Muscle of back (tissue), 13 donors: ENCODE measurements at places on chromosomes 12 and 14.

GRCh38 chr14:106877517-106877916, 1351.1 kb downstream of the TMEM121 start:
- DNase-seq, result no peak

DNA sequence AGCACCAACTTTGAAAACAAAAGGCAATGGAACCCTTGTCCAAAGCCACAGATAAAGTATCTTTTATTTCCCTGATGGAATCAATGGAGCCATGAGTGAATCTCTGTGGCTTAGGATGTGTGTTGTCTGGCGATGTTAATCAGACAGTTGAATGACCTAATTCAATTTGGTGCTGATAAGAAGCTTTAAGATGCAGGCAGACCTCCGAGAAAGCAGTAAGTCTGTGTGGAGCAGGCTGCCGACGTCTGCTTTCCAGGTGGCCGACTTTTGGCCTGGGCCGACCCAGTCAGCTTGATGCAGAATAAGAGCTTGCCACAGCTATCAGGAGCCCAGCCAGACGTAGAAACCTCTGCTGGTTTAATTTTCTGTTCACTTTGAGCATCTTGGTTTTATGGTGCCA, 21.1 kb upstream of the TMEM132C start:
- DNase-seq, result no peak

DNA sequence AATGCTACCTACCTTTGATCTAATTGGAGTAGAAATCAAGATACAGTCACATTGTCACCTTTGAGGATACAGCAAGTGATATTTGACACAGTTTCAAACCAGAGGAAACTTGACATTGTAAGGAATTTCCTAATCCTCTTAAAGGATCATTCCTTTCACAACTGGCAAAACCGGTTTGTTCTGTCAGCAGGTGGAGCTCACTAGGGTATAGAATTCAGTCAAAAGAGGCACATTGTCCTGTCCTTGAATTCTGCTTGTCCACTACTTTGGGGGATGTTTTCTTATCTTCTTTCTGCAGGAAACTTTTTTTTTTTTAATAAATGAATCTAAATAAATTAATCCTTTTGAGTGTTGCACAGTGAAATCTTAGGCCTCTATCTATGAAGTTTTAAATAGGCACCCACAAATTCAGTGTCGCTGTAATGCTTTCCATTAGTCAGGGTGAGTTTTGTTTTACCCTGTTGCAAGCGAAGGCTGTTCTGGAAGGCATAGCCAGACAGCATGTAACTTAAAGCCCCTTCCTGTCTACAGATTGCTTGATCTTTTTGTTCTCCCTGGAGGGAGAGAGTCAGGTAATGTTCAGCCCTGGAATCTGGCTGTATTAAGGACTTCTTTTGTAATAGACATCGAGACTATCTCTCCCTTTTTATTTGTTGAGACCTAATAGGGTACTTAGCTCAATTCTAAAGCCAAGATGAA, 285.0 kb upstream of the RGS6 start:
- DNase-seq, result no peak

DNA sequence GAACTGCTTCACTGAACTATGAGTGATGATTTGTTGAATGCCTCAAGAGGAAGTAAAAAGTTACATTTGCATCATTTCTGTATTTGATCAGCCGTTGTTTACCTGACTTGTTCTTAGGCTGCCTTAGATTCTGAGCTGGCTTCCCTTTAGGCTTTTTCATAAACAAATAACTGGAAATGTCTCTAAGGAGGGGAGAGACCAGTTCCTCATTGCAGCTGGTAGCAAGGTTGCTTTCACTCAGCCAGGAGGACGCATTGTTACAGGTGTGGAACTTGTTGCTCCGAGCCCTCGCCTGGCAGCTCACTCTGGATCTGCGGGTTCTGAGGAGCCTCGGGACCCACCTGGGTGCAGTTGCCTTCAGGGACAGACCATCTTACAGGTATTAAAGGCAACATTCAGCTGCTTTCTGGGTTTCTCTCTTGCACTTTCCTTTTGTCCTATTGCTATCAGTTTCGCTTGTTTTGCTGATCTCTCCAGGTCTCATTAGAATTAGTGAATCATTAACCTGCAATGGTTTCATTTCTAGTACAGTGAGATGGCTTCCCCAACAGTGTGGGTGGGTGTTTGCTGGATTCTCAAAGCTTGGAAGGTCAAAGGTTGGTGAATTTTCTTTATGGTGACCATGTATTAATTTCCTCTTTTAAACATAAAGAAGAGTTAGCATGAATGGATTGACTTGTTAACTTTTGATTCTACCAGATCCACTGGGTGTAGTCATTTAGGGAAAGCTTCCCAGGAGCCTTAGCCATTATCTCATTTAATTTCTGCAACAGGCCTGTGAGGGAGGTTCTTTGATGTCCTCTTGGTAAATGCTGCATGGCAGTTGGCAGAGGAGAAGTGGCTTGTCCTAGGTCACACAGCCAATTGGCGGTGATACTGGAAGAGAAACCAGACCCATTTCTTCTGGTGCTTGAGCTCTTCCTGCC, at the start of gene PLEKHG7:
Gene PLEKHG7 (plus strand): TSS at position 236 of the 926 bp plus-strand sequence. CDS start 3,643 bp downstream, outside the sequence.
- DNase-seq, result no peak

GRCh38 chr12:103586791-103587370, at the start of gene STAB2:
STAB2 (plus strand) TSS chr12:103587273; CDS start chr12:103587477, 204 bp downstream.
- no peak for DNase-seq

GRCh38 chr12:5391653-5392052, 40.3 kb upstream of the NTF3 start:
- DNase-seq, result no peak

- no peak for DNase-seq
These were observed 9.0 kb upstream of the SFSWAP start for GRCh38 chr12:131701705-131702572.

DNA sequence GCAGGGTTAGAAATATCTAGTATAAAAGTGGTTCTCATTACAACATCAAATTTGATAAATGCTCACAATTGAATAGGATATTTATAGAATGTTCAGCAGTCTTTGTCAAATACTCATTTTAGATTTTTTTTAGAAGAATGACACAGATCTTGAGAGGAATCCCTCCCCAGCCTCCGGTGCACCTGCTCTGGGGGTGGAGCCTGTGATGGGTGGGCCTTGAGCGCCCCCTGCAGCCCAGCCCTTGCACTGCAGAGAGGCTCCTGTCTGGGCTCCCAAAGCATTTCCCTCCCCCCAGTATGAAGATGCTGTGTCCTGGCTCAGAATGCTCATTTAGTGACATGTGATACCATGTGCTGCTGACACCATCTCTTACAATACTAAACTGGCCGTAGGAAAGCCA, 792.3 kb downstream of the TMEM121 start:
- no peak for DNase-seq

DNA sequence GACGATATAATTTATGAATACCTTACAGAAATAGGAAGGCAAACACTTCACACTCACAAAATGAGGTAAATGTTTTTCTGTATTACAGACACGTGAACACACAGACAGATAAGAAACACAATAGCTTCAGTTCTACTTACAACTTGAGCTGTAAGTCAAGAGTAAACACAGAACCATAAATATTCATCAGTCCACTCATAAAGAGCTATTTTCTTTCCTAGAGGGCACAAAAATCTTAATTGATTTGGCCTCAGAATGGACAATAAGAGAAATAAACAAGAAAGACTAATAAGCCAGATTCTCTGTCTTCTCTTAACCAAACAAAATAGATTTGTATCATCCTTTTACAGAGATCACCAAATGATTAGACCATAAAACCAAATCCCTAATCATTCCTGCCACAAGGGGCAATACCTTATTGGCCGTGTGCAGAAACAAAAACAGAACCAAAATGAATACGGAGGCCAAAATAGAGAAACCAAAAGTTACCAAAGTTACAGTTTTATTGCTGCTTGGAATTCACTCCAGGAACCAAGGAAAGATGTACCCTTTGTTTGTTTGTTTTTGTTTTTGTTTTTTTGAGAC, 38.1 kb upstream of the GARIN2 start:
- no peak for DNase-seq

GRCh38 chr12:59452259-59452658, 143.6 kb upstream of the SLC16A7 start:
- no peak for DNase-seq

- DNase-seq, result no peak
These were observed 448.8 kb upstream of the CCDC196 start for GRCh38 chr14:66037361-66037760.

GRCh38 chr14:39426605-39427004, 5.6 kb downstream of the FBXO33 start:
- DNase-seq, result peak; percentile 32

GRCh38 chr14:83913476-83913875, 1616.5 kb upstream of the FLRT2 start:
- no peak for DNase-seq

DNA sequence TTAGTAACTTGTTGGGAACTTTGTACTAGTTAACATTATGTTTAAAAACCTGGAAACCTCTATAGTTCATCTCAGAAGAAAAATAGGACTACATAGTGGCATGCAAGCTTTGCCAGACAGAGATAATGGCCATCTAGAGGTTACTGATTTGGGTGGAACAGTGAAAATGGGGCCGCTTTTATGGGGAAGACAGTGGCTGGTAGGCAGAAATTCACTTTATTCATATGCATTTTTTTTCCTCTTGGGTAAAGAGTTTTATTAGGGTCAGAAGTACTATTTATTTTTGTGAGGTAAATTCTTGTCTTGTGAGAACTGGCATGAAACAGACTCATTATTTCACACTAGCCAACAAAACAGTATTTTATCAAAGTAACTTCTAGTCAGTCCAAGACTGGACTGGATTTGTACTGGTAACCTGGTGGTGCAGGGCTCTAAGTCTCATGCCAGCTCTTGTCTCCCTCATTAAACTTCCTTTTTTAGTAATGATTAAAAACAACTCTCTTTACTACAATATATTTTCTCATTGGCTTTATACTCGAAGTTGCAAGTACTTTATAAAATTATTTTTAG, 345.8 kb downstream of the RAD51B start:
- no peak for DNase-seq

- no peak for DNase-seq
These were observed 8.1 kb upstream of the TEX22 start for GRCh38 chr14:105389976-105390848.

DNA sequence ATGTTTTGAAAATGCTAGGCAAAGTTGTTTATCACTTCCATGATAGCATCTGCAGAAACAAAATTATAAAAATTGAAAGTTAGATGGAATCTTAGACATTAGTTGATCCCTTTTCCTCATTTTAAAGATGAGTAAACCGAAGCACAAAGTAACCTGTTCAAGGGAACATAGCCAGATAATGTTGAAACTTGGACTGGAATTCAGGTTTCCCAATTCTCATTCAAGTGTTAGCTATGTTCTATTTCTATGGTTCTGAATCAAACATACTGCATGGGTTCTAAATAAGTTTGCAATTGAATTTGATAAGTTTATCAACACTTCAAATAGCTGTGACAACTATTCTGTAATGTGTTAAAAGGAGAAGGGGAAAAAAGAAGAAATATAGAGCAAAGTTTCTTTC, 122.4 kb upstream of the SOX5 start:
- no peak for DNase-seq

DNA sequence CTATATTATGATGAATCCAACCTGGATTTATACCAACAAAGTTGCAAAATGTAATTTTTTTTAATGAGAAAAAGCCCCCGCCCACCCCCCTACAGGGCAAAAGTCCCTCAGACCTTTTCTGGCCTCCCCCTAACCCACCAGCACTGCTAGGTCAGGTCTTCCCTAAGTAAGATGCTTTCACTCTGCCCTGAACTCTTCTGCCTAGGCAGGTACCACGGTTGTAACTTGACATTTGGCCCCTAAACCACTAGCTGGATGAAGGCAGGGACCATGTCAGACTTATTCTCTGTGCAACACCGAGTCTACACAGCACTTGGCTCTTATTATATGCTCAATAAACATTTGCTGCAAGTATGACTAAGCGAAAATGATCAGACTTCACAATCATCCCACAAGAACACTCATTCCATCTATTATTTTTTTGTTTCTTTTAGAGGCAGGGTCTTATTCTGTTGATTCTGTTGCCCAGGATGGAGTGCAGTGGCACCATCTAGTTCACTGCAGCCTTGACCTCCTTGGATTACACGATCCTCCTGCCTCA, 63.2 kb downstream of the SPRING1 start:
- DNase-seq, result no peak

GRCh38 chr14:76695263-76695920, 65.9 kb upstream of the VASH1 start:
- no peak for DNase-seq

GRCh38 chr14:24958271-24958670, 91.7 kb downstream of the STXBP6 start:
- no peak for DNase-seq

DNA sequence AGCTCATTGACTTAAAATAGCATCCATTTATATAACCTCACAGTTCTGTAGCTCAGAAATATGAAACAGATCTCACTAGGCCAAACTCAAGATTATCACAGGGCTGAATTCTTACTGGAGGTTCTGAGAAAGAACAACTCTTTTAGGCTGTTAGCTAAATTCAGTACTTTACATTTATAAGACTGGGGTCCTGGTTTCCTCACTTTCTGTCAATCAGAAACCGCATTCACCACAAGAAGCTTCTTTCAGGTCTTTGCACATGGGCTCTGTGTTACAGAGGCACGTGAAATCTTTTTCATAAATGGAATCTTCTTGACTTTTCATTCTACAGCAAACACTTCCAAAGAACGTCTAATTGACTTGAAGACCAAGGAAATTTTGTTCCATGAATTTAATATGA, 876.3 kb upstream of the FOXG1 start:
- no peak for DNase-seq

DNA sequence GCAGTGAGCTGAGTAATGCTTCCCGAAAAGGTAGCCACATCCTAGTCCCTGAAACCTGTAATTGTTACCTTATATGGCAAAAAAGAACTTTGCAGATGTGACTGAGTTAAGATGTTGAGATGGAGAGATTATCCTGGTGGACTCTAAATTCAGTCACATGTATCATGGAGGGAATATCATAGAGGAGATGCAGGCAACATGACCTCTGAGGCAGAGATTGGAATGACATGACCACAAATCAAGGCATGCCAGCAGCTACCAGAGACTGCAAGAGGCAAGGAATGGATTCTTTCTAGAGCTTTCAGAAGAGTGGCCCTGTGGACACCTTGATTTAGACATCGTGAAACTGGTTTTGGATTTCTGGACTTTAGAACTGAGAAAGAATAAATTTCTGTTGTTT, 18.5 kb downstream of the SLC38A6 start:
- DNase-seq, result no peak

DNA sequence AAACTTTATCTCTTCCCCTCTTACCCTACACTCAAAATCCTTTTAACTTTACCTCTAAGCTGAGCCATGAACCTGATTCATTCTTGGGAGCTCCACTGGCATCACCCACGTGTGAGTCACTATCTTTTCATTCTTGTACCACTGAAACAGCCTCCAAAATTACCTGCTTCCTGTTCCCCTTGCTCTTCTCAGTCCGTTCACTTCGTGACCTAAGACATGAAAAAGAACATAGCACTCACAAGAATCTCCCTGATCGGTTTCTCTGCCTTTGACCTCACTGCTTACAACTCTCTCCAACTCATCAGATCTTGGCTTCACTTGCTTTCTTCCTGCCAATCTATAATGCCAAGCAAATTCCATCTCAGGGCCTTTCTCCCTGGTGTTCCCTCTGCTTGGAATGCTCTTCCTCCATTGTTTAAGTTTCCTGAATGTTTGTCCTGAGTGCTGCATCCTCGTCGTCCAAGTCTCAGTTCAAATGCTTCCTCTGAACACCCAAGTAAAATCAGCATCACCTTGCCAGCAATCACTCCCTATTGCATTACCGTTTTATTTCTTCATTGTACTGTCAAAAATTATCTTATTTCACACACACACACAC, 9.2 kb downstream of the GLIPR1 start:
- no peak for DNase-seq
